ENCODE measurements at places on chromosomes 5 and 9. TPM values are rescaled to one million over a fixed set of nuclear protein-coding genes. Genes with fewer than 3 reads are reported as not detected.

Gene ADAMTSL1
- 17.2 TPM for total RNA-seq

Gene PCDHB10
- 1.3 TPM for total RNA-seq

Gene NMRK1
- 28.4 TPM for total RNA-seq

Gene GABBR2
- total RNA-seq = 3.3 TPM

Gene PCDHGA12
- total RNA-seq = 10.5 TPM

Gene TAF11L10
- total RNA-seq = not detected
